ENCODE measurements at places on chromosomes 11 and 22.

DNA sequence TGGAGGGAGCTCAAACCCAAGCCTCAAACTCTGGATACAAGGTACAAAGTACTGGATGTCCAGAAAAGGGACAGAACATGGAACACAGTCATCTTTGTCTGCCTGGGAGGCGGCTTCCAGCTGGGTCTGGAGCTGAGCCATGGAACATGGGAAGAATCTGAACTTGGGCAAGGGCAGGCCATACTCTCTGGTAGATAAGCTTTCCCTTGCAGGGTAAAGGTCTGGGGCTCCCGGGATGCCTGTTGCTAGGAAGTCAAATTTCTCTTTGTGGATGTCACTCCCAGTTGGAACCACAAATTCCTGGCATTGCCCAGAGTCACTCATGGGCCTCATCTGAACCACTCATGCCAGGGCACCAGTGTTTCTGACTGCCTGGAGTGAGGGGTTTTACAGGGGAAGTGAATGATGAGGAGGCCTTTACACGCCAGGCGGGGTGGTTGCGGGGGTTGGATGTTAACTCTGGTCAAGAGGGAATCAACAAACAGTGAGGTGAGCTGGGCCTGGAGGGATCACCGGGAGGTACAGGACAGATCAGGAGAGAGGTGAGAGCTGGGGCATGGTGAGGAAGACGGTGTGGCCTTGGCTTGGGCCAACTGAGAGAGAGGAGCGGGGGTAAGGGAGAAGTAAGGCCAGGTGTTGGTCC is 5.7 kb downstream of the FTH1 start:
- peak overlapping the region; percentile 77 for H3K27ac ChIP-seq
- no peaks in the 10 kb centered on the region for H3K27me3 ChIP-seq
- H3K4me3 ChIP-seq = no peak overlapping the region
- peak; percentile 98 for DNase-seq
- H3K36me3 ChIP-seq = no peaks in the 10 kb centered on the region

DNA sequence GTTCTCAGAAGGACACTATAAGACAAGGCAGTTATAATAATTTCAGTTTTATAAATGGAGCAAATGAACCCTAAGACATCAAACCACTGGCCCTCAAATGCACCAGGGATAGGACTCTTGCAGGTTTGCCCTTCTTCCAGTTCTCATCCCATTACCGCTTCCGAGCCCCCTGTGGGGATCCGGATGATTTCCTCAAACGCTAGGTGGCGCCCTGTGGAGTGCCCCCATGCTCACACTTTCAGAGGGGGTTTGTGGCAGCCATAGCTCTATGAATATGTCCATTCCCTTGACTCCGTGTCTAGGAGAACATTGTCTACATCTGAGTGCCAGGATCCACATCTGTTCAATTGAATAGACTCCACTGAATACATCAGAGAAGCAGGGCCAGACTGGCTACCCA is 816.3 kb downstream of the NTM start:
- no peaks in the 10 kb centered on the region for H3K36me3 ChIP-seq
- H3K4me1 ChIP-seq = no peaks in the 10 kb centered on the region
- no peak overlapping the region for H3K27ac ChIP-seq
- no peak overlapping the region for H3K4me3 ChIP-seq

GRCh38 chr11:107591378-107592230 is 657 bp downstream of the ELMOD1 start:
- no peak overlapping the region for H3K27ac ChIP-seq
- DNase-seq = no peak
- peak overlapping the region; percentile 39 for H3K4me3 ChIP-seq
- no peaks in the 10 kb centered on the region for H3K36me3 ChIP-seq

DNA sequence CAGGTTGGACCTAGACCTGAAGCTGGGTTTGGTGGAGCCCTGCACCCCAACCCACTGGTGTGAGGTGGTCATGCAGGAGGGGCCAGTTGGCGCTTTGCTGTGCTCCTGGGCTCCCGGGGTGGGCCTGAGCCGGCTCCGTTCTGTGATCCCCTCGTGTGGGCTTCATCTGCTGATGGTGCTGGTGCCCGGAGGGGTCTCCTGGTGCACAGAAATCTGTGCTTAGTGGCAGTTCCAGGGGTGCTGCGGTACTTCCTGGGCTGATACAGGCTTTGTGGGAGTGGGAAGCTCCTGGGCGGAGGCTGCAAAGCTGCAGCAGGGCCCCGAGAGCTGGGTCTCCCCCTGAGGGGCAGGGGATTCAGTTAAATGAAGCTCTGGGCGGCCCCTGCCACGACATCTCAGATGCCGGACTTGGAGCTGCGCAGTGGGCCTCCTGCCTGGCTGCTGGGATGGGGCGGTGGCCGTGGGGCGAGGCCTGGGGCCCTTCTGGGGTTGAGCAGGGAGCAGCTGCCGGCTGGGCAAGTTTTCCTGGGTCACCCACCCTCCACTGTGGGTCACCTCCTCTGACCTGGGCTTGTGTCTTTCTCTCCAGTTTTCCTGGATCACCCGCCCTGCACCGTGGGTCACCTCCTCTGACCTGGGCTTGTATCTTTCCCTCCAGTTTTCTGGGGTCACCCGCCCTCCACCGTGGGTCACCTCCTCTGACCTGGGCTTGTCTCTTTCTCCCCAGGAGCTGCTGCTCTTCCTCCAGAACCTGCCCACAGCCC is 410.5 kb downstream of the TBC1D22A start:
- peak; percentile 37 for DNase-seq
- H3K4me1 ChIP-seq = no peaks in the 10 kb centered on the region
- H3K4me3 ChIP-seq = no peak overlapping the region
- H3K27me3 ChIP-seq = no peaks in the 10 kb centered on the region
- peaks cover 37% of the 10 kb centered on the region for H3K36me3 ChIP-seq
- no peak overlapping the region for H3K27ac ChIP-seq

DNA sequence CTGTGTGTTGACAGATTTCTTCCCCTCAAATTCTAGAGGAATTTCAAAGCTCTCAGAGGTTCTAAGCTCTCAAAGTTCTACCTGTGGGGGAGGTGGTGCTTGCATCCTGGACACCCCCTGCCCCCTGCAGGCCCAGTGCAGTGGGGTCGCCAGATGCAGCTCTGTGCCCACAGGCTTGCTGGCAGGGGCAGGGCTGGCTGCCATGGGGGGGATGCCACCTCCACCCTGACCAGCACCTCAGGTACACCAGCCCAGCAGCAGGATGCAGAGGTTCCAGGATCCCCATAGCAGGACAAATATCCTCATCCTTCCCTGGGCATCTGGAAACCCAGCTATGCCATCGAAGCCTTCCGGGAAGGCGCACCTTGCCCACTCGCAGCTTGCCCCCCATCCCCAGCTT is 91.1 kb downstream of the BRD1 start:
- H3K36me3 ChIP-seq = no peaks in the 10 kb centered on the region
- DNase-seq = no peak
- H3K4me3 ChIP-seq = no peak overlapping the region
- no peak overlapping the region for H3K27ac ChIP-seq

DNA sequence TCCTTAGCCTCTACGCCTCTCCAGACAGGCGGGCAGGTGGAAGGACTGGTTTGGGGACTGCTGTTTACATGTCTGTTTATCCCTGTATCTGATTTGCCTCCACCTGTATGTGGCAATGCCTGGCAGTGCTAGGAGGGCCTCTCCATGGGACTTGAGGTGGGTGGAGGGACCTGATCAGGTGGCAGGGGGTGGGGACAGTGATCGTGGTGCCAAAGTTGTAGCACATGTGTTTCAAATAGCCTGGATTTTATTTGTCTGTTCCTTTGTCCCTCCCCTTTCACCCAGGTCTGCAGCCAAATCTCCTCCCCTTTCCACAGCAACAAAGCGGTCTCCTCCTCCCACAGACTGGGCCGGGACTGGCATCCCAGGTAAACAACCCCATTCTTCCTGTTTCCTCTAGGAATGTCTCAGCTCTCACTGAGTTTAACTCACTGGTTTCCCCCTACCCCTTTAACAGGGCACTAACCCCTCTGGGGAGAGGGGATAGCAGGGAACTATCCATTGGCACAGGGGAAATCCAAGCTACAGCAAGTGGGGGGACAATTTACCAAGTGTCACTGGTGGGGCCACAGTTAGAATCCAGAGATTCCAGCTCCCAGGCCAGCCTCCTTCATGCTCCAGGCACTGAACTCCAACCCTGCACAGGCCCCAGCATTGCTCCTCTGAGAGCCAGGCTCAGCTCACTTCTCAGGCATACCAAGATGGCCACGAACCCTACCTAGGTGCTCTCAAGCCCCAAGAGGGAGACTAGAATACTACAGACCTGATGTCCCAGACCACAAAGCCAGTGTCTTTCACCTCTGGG is 22.9 kb upstream of the TLCD5 start:
- H3K27ac ChIP-seq = no peak overlapping the region
- no peaks in the 10 kb centered on the region for H3K36me3 ChIP-seq
- H3K4me1 ChIP-seq = peaks cover 4% of the 10 kb centered on the region
- no peaks in the 10 kb centered on the region for H3K27me3 ChIP-seq
- no peak overlapping the region for H3K4me3 ChIP-seq
- DNase-seq = peak; percentile 44

DNA sequence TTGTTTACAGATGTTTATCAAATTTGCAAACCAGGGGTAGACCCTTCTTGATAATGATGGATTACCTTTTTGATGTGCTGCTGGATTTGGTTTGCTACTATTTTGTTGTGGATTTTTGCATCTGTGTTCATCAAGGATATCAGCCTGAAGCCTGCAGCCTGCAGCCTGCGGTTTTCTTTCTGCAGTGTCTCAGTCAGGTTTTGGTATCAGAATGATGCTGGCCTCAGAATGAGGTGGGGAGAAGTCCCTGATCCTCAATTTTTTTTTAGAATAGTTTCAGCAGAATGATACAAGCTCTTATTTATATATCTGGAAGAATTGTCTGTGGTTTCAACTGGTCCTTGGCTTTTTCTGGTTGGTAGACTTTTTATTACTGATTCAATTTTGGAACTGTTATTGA is 19.7 kb upstream of the RAB38 start:
- no peaks in the 10 kb centered on the region for H3K4me1 ChIP-seq
- H3K27ac ChIP-seq = no peak overlapping the region
- no peak overlapping the region for H3K4me3 ChIP-seq
- no peak for DNase-seq

DNA sequence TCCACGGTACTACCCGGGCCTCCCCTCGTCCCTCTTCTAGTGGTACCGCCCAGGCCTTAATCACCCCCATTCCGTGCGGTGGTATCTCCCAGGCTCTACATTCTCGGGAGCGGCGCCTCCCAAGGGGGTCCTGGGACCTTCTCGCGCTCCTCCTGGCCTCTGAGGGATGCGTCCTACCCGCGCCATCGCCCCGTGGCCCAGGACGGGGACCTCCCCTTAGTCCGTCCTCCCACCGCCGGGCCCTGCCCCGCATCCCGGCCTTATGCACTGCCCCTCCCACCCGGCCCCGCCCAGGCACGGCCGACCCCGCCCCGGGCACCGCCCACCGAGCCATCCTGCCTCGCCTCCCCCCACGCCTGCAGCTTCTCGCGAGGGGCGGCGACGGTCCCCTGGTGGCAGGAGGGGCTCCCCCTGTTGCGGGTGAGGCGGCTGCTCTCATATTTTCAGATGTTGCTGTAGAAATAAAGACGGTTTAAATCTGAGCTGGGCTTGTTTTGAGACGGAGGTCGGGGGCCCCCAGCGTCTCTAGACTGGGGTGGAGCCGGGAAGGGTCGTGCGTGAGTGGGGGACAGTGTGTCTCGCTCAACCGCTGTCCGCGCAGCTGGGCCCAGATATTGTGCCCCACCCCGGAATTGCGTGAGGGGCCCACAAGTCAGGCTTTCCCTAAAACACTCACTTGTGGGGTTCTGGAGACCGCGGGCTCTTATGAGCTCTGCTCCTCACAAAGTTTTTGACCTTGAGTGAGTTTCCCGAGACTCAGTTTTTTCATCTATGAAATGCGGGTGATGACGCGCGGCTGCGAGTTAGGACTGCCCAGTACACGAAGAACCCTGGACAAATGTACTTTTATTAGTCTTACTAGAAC is 828 bp upstream of the RAB1B start:
- H3K36me3 ChIP-seq = peaks cover 67% of the 10 kb centered on the region
- peak overlapping the region; percentile 94 for H3K27ac ChIP-seq
- DNase-seq = peak; percentile 93

DNA sequence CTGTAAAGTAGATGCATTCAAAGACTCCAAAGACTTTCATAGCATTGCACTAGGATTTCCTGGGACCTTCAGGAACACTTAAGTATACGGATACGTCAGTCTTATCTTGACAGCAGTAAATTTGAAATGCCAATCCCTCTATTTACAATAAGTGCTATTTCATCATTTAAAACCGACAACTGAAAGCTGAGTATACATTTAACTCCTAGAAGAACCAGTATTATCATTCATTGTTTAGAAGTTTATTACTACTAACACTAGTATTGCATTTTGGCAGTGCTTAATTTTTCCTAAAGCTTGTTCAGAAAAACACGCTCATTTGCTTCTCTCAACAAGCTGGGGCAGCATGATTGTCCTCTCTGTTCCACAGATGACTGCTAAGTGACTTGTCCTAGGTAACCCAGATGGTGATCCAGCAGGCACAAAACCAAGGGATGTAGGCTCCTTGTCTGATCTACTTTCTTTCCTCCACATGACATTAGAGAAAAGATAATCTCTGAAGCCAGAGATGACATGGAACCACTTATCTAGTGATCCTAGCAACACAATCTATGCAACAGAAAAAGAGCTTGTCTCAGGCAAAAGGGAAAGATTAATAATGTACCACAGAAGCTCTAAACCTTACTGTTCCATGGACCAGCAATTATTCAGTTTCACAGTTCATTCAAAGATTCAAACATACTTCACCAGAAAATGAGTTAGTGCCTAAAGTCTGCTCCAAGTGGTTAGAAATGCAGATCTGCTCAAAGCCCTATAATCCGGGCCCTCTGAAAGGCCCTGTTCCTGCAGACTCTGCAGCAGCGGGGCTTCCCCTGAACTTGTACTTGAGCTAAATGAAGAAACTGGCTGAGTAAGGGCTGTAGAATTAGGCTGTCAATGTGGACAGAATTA is 5.2 kb downstream of the MAML2 start:
- H3K27ac ChIP-seq = peak overlapping the region; percentile 54
- H3K27me3 ChIP-seq = no peaks in the 10 kb centered on the region
- H3K4me1 ChIP-seq = peaks cover 31% of the 10 kb centered on the region
- peak; percentile 68 for DNase-seq
- no peak overlapping the region for H3K4me3 ChIP-seq

DNA sequence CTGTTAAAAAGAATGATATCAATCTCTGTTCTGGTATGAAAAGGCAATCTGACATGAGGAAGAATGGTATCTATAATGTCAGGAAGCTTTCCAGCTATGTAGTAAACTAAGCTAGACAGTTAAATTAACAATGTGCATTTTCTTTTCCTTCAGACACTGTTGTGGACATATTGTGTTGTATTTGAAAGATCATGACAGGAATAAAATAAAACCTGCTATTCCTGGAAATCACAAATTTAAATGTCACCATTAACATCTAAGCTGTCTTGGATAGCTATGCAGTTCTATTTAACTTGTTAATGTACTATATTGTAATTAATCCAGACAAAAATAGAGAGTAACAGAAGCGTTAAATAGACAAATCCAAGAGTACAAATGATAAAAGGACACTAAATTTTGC is 297.4 kb upstream of the LUZP2 start:
- no peaks in the 10 kb centered on the region for H3K4me1 ChIP-seq
- DNase-seq = no peak
- H3K27ac ChIP-seq = no peak overlapping the region

- peaks cover 27% of the 10 kb centered on the region for H3K4me1 ChIP-seq
- no peak overlapping the region for H3K4me3 ChIP-seq
- no peak for DNase-seq
- H3K36me3 ChIP-seq = no peaks in the 10 kb centered on the region
- no peaks in the 10 kb centered on the region for H3K27me3 ChIP-seq
Observed at GRCh38 chr11:117919781-117920221, 9.4 kb downstream of the TMPRSS13 start.

- no peaks in the 10 kb centered on the region for H3K27me3 ChIP-seq
- peak; percentile 92 for DNase-seq
- H3K36me3 ChIP-seq = no peaks in the 10 kb centered on the region
- no peak overlapping the region for H3K4me3 ChIP-seq
- peaks cover 13% of the 10 kb centered on the region for H3K4me1 ChIP-seq
Observed at GRCh38 chr11:36149538-36150242, 139.5 kb downstream of the COMMD9 start.

Data from small intestine (tissue), 16 donors.